ENCODE measurements at places on chromosomes 12 and 14.

DNA sequence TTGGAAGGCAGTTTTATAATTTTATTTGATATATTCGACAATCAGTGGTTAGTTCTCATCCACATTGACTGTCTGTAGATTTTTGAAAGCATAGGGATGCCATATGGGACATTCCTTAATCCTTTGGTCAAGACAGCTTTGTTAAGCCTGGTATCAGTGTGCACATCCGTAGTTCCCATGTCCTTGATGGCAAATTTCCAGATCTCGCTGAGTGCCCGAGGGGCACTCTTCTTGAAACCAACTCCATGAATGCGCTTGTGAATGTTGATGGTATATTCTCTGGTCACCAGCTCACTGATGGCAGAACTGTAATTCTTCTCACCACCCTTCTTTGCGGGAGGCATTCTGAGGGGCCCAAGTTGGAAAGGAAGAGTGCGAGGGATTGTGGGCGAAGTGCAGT, 6.1 kb upstream of the DENND5B start:
- no peak for DNase-seq

GRCh38 chr12:43277651-43278540, 274.1 kb downstream of the ADAMTS20 start:
- DNase-seq = no peak

- DNase-seq = no peak
Observed at GRCh38 chr14:39562175-39562574, 129.9 kb upstream of the FBXO33 start.

- no peak for DNase-seq
Observed at GRCh38 chr14:33323979-33324378, 385.3 kb downstream of the NPAS3 start.

- DNase-seq = no peak
Observed at GRCh38 chr14:91067186-91067585, 6.7 kb upstream of the RPS6KA5 start.

- no peak for DNase-seq
Observed at GRCh38 chr12:82040987-82041743, 282.0 kb upstream of the PPFIA2 start.

GRCh38 chr12:64181430-64182291, 40.4 kb downstream of the KICS2 start:
- no peak for DNase-seq

GRCh38 chr12:38384816-38385378, 68.3 kb downstream of the ALG10B start:
- DNase-seq = no peak

GRCh38 chr14:59427653-59428580, 37.3 kb downstream of the GPR135 start:
- DNase-seq = no peak

- no peak for DNase-seq
Observed at GRCh38 chr12:45439039-45439438, 223.1 kb downstream of the ANO6 start.

DNA sequence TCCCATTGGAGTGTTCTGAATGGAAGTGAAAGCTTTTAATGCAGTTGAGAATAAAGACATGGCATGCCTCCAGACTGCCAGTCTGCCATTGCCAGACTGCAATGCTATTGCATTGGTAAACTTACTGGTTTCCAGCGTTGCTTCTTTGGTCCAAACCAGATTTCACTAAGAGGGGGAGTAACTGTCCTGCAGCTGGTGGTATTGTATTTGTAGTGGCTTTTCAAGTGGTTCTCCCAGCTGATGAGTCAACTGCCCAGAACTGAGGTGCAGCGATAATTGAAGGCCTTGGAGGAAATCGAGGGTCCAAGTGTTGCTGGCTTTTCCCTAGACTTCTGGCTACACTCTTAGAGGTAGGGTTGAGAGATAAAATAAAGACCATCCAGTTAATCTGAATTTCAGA, 31.9 kb downstream of the ERG28 start:
- no peak for DNase-seq

- DNase-seq = no peak
Observed at GRCh38 chr12:91073426-91073825, 15.6 kb upstream of the KERA start.

GRCh38 chr14:94767321-94767878, 2.5 kb downstream of the GSC start:
- no peak for DNase-seq

DNA sequence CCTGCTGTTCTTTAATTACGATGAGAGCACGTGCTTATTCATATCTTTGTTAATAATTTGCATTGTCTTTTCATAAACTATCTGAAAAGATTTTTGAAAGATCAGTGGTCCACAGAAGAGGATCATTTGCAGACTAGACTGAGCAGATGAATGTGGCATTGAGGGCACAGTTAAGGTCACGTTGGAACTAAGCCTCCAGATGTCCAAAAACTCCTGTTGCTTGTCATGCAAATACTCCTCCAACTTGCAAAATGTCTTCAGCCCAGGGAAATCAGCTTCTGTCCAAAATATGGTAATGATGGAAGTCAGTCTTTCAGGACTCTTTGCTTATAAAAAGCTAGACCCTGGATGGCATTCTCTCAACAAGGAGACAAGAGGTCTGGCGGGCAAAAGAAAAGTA, 201.6 kb upstream of the TMEM260 start:
- no peak for DNase-seq

GRCh38 chr12:12439636-12440035, 82.8 kb downstream of the BORCS5 start:
- peak; percentile 20 for DNase-seq

DNA sequence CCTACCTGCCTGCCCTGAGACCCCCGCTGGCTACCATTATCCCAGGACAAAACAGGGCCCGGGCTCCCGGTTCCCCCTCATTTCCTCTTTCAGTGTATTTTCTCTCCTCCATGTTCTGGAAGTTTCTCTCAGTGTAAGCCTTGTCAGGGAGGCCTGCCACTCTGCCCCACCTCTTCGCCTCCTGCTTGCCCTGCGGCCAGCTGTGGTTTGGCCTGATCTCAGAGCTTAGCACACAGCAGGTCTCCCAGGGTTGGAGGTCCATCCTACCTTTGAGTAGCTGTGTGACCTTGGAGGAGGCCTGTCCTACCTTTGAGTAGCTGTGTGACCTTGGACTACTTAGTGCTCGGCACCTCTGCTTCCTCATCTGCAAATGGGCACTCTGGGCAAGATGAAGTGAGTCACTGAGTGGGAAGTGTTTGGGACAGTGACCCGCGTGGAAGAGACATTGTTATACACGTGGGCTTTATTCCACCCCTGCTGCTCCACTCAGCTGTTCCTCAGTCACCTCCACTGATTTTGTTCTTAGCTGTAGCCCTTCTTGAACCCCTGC, 212.7 kb downstream of the ZFP36L1 start:
- no peak for DNase-seq

GRCh38 chr12:41762691-41763090, 382.0 kb downstream of the GXYLT1 start:
- no peak for DNase-seq

DNA sequence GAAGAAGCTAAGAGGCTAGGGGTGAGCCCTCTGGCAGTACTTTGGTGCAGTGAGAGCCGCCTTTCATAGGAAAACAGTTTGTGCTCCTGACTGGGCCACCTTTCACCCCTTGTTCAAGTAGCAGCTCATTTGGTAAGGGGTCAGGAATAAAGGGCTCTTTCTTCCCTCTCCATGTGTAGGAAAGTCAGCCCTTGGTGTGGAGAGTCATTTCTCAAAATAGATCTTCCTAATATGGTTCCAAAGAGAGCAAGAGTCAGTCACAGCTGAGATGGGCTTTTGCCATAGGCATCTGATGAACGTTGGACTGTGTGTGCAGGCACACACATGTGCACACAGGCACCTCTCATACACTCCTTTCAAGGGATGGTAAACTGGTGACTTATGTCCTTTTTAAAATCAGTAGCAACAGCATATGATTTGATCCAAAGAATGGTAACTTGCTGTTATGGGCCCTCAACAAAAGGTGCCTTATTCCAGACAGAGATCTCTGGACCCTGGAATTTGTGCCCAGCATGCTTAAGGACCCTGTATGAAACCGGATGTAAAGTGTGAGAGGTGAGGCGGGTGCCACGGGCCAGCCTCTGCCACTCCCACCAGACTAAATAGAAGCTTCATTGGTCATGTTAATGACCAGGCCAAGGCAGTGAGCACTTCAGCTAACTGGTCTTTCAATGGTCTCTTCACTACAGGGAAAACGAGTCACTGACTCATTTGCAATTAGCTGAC, 16.7 kb upstream of the RIC8B start:
- no peak for DNase-seq

- DNase-seq = no peak
Observed at GRCh38 chr14:93276031-93276716, 56.7 kb downstream of the BTBD7 start.

GRCh38 chr14:23829736-23830471, 123.7 kb upstream of the DHRS4 start:
- no peak for DNase-seq

DNA sequence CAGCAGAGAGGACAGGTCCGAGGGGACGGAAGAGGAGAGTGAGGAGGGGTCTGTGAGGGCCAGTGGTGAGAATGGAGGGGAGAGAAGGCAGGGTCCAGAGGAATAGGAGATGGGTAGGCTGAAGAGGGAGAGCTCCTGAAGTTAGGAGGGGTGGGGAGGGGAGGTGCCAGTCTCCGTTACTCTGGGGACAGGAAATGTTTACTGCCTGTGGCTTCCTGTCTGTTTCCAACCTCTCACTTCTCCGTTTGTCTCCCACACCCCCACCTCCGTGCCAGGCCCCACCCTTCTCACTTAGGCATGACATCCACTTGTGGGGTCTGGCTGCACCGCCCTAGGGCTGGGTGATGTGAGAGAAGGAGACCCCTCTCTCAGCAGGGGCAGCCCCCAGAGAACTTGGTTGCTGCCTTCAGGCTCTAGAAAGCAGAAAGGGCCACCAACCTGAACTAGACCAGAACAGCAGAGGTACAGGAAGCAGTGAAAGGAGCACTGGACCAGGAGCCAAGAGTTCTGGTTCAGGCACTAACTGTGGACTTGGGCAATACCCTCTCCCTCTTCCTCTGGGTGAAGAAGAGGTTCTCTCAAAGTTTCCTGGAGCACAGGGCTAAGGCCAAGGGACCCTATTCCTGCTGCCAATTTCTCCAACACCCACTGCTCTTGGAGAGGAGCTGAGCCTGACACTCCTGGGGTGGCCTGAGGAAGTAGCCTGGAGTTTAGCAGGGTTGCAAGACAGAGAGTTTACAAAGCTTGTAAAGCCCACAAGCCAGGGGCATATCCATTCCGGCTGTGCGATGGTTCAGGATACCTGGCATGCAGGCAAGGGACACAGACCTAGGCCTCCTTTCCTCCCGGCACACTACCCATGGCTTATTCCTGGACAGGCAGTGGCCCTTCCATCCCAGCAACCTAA, 5.5 kb downstream of the ITGA5 start:
- no peak for DNase-seq

- no peak for DNase-seq
Observed at GRCh38 chr12:21939435-21939834, 1.8 kb downstream of the ABCC9 start.

DNA sequence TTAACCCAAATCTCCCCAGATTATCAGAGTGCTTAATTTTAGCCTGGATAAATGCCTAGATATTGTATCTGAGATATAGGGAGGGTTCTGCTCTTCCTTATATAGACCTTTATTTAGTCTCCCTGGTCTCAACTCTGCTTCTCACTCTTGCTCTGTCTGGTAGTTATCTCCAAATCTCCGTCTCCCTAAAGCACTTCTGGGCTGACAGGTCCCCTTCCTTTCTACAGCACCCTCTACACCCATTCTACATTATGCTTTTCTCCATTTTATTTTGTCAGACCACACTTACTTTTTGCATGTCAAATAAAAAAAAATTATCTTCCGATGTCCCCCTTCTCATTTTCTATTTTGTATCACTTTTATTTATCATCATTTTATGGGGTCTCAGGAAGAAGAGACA, 2.0 kb upstream of the ERC1 start:
- no peak for DNase-seq

DNA sequence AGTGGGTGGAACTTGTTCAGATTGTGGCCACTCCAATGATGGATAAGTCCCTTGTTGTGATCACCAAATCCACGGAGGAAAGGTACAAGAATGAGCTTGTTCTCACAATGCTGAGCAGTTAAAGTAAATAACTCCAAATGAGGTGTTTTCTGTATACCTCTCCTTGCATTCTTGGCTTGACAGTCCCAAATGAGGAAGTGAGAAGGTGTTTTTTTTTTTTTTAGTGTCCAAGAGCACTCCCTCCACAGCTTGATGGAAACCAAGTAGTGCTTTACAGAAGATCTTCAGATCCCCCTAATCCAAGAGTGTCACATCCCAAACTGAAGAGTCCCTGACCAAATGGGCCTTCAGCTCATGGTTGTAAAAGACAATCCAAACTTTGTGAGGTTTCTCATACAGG, 153.6 kb downstream of the ATP23 start:
- DNase-seq = no peak

- DNase-seq = no peak
Observed at GRCh38 chr12:30485230-30485890, 210.3 kb downstream of the IPO8 start.

DNA sequence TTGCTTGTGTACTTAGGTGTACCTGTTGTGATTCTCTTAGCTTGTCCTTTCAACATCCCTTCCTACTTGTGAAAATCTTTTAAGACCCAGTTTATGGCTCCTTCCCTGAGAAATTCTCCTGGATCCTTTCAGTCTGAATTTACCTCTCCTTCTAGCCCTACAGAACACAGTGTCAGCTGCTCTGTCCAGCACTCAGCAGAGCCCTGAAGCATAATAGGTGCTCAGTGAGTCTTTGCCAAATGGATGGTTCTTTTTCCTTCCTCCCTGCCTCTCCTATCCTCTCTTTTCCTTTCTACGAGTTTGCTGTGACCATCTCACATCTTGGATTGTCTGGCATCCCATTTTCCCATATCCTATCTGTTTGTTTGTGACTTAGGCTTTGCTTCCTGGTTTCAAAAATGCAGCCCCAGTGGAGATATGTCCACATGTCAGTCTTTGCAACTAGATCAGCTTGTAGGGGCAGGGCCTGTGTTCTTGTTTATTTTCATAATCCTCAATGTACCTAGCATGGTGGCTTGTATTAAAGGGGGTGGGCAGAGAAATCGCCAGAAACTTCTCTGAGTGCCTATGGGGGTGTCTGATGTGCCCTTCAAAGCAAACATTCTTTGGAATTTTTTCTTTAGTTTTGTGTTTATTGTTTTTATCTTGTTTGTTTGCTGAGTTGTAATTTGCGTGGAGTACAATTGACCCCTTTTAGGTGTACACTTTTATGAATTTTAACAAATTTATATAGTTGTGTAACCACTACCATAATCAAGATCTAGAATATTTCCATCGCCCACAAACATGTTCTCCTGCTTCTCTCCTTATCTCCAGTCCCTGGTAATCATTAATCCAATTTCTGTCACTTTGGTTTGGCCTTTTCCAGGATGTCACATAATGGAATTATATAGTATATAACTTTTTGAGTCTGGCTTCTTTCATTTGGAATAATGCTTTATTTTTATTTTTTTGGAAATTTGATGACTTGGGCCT, 62.8 kb downstream of the SMOC1 start:
- DNase-seq = no peak

- no peak for DNase-seq
Observed at GRCh38 chr14:30553311-30553989, 5.5 kb upstream of the G2E3 start.

DNA sequence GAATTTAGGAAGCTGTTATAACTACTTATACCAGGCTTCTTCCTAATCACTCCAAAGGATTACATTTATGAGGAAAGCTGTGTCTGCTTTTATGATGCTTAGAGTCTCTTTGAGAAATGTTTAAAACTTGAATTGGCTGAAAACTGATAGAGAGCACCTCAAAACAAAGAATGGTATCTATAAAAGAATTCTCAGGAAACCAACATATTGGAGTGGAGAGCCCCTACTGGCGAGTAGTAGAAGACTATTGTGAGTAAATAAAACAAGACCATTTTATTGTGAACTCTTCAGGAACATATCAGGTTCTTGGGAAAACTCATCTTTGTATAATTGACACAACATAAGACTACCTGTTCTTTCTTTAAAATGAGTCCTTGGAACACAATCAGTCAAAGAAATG, 578.6 kb downstream of the RERGL start:
- no peak for DNase-seq

Data from activated CD4-positive, CD25-positive, alpha-beta regulatory T cell (primary cell).